ENCODE measurements at places on chromosomes 1 and 21.

GRCh38 chr1:32736812-32737791 is 34.5 kb upstream of the SYNC start:
- DNase-seq: no peak

- no peak for DNase-seq
These were observed 125.0 kb downstream of the KIAA0319L start for GRCh38 chr1:35432231-35432630.

DNA sequence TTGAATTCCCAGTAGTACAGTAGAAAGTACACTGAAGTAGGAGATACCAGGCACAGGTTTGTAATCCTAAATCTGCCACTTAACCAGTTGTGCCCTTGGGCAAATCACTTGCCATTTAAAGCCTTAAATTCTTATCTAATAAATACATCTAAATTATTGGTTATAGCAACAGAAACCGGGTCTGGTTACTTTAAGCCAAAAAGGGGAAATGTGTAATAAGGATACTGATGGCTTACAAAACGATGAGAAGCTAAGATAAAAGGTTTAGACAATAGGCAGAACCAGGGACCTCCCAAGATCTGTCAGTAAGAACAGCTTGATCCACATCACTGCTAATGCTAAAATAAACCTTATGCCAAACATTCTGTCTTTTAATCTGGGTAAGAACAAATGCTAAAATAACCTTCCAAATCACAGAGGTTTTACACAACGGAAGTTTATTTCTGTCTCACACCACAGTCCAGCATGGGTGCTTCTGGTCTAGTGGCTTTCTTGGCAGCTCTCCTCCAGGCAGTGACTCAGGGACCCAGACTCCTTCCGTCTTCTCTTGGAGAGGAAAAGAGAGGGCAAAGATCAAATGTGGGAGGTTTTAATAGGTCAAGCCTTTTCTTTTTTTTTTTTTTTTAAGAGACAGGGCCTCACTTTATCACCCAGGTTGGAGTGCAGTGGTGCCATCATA is 16.5 kb upstream of the ZMYM1 start:
- no peak for DNase-seq

DNA sequence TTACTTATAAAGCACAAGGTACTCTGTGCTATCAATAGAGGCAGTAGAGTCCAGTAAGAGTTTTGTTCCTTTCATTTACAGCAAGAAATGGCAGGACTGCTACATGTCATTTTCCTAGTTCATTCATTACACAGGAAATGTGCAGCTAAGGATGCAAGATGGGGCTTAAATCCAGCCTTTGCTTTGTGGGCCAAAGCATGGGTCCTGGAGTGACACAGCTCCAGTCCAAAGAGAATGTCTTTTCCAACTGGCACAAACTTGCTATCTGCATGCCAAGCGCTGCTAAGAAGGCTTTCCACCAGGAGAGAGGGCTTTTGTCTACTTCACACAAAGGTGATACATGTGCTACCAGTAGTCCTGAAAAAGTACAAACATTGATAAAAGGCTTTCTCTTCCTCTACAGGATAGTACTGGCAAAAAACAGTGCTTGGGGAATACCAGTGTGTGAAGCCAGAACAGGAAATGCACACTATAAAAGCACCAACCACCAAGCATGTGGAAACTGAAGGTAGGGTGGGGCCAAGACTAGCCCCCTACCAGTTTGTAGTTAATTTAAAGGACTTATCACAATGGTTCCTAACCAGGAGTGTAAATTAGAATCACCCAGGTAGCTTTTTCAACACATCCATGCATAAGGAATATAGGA is 68.7 kb downstream of the ARID4B start:
- no peak for DNase-seq

DNA sequence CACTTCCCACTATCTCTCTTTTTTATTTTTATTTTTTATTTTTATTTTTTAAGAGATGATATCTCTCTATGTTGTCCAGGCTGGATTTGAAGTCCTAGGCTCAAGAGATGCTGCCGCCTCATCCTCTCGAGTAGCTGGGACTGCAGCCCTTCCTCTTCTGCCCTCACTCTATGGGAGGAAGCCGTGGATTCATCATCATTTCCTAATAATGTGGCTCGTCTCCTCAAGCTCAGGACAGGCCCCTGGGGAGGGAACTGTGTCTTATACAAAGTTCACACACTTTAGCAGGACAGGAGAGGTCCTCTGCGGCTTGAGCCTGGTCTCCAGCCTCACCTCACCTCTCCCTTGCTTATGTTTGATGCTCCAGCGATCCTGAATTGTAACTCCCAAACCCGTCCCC is 16.5 kb upstream of the IFFO2 start:
- DNase-seq: no peak

DNA sequence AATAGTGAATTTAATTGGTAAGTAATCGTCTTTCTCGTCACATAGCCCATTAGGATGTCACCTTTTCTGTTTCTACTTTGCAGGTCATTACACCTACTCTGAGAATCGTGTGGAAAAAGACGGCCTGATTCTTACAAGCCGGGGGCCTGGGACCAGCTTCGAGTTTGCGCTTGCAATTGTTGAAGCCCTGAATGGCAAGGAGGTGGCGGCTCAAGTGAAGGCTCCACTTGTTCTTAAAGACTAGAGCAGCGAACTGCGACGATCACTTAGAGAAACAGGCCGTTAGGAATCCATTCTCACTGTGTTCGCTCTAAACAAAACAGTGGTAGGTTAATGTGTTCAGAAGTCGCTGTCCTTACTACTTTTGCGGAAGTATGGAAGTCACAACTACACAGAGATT is 23.3 kb downstream of the PARK7 start:
- no peak for DNase-seq

DNA sequence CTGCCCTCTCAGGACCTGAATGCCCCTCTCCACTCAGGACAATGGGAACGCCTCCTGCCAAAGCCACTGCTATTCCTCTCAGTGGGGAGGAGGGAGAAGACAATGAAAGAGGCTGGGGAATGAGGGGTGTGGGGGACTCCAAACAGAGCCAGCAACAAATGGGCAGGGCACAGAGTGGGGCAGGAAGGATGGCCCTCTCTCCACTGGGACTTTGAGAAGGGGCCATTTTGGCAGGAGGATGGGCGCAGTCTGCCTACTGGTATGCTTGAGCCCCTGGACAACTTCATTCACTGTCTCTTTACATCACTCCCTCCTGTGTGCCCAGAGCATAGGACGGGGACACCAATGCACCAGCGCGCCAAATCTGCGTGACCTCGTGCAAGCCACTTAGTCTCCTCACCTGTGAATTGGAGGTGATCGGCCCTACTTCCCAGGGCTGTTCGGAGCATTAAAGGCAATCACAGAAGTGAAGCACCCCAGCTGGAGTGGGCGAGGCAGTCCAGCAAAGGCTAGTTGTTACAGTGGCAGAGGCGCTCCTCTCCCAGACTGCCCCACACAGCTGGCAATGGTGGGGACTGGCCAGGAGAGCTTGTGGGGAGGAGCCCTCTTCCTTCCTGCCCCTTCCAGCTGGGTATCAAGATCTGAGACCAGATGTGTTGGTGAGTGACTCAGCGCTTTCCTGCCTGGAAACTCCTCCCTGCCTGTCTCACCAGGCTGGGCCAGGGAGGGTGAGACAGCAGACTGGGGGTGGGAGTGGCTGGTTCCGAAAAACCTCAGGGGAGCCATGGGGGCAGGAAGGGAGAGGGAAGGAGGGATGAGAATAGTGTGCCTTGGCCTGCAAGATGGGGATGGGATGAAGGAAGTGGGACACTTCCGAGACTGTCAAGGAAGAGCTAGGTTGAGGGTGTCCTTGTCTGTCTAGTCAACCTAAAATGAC is 22.4 kb upstream of the SYNC start:
- peak; percentile 90 for DNase-seq

- DNase-seq: no peak
These were observed 35.0 kb upstream of the TMEM61 start for GRCh38 chr1:54945393-54945936.

- DNase-seq: no peak
These were observed 15.6 kb upstream of the CA6 start for GRCh38 chr1:8930116-8930515.

- no peak for DNase-seq
These were observed 89.7 kb downstream of the DMRTA2 start for GRCh38 chr1:50333595-50333974.

DNA sequence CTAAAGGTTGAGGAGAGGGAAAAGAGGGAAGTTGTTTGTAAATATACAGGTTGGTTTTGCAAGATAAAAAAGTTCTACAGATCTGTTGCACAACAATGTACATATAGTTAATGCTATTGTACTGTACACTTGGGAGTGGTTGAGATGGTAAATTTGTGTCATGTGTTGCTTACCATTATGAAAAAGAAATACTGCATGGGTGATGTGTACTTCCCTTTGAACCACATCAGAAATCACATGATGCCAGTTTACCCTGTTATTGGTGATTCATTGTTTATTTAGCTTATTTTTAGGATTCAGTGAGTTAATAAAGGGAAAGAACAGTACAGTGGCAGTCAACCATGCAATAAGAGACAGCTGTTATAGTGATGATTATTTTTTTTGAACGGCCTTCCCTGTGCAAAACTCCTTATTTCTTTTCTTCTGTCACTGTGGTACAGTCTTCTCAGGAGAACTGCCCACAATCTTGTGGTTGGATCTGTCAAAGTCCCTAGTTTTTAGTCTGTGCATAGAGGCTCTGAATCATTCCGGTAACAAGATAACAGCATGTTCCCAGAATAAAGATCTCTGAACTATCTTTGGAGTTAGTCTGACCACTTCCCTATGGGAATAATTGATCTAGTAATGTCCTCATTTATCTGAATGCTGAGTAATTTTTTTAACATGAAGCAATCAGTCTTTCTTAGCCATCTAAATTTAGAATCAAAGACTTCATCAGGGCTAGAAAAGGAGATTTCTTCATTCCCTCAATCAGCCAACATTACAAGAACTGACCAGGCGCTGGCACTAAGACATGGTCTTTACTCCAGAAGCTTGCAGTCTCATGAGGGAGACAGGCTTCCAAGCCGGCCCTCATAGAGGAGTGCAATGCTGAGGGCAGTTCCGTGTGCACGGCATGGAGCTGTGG is 84.2 kb downstream of the SH3GLB1 start:
- no peak for DNase-seq

DNA sequence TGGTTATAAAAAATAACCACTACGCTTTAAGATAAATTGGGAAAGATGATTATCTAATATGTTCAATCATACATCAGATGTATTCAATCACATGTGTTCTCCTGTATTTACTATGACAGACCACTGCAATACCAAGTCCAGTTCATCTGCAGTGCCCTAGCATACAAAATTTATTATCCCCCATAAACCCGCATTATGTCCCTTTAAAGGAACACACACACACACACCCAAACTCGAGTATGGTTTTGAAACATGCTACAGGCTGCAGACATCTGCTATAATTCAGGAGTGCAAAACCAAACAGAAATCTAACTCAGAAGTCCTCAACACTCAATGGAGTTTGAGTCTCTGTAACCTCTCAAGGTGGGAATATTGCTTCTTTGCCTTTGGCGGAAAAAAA is 14.9 kb downstream of the ODF2L start:
- no peak for DNase-seq

- peak; percentile 13 for DNase-seq
These were observed 330.9 kb downstream of the S1PR1 start for GRCh38 chr1:101567582-101568189.

GRCh38 chr1:88298506-88298905 is 385.6 kb upstream of the PKN2 start:
- no peak for DNase-seq

DNA sequence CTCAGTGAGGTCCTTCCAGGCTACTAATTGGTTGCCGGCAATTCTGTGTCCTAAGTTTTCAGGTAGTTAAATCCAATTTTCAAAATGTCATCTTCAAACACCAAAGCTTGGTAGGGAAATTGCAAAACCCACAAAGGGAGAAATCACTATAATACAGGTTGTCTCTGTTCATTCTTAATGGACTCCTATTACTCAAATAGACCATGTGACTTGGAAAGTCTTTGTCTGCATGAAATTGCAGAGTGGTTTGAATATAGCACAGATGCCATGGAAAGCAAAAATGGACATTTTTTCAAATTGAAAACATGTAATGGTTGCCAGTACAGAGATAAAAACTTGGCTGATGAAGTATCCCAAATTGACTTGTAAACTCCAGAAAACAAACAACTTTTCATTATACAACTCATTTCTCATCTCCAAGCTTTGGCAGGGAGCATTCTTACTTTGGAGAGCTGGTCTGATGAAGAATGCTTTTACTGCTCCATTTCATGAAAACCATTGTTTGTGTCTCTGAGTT is 169.5 kb upstream of the PKN2 start:
- DNase-seq: no peak

GRCh38 chr21:26717146-26717739 is 128.0 kb downstream of the ADAMTS1 start:
- DNase-seq: no peak

DNA sequence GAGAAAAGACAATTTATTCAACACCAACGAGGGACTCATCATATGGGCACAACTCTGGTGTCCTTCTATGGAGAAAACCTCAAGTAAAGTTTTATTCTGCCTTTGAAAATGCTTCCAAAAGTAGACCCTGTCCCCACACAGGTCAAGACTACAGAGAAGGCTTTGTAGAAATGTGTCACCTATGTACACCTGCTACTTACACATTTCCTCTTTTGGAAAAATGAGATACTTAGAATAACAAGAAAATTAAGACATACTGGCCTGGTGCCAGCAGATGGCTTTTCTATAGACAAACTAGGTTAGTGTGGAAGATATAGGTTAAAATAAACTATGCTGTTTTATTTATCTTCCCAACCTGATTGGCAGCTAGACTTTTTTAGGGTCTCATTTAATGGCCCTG is 13.6 kb downstream of the POGK start:
- DNase-seq: no peak

- DNase-seq: no peak
These were observed 150.0 kb downstream of the TPR start for GRCh38 chr1:186225096-186225495.

GRCh38 chr1:212260557-212261355 is 24.5 kb upstream of the PPP2R5A start:
- DNase-seq: no peak

GRCh38 chr1:19405761-19406487 is 79.4 kb downstream of the CAPZB start:
- no peak for DNase-seq

DNA sequence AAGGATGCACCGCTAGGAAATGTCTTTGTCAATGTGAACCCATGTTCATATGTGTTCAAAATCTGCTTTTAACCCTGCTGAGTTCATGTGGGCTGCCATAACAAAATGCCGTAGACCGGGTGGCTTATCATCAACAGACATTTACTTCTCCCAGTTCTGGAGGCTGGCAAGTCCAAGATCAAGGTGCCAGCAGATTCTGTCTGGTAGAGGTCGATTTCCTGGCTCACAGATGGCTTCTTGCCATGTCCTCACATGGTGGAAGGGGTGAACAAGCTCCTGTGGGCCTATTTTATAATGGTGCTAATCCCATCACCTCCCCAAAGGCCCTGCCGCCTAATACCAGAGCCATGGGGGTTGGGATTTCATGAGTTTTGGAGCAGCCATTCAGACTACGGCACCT is 4.6 kb upstream of the CDCP2 start:
- no peak for DNase-seq

GRCh38 chr1:232384171-232384883 is 245.6 kb downstream of the SIPA1L2 start:
- no peak for DNase-seq

GRCh38 chr1:47388891-47389238 is 27.2 kb upstream of the FOXE3 start:
- DNase-seq: no peak

All from GM04504 (cell line).